ENCODE measurements at places on chromosomes 5 and 9. TPM values are rescaled to one million over a fixed set of nuclear protein-coding genes. Genes with fewer than 3 reads are reported as not detected.

Gene ANKRD31
- total RNA-seq = 0.65 TPM

Gene CDX1
- total RNA-seq = not detected

Gene TAF11L10
- not detected for total RNA-seq

Gene CER1
- total RNA-seq = not detected

Gene IL13
- total RNA-seq = 17.8 TPM

Gene PALM2AKAP2
- not detected for total RNA-seq

Gene TAF1L
- not detected for total RNA-seq

Gene STK10
- 91.2 TPM for total RNA-seq

Gene SLC25A2
- 0.21 TPM for total RNA-seq

Gene VLDLR
- 10.1 TPM for total RNA-seq

Gene LCN12
- total RNA-seq = 0.73 TPM

Gene TMEM232
- 1.1 TPM for total RNA-seq

Gene PCDHGB7
- total RNA-seq = not detected

Gene ANKRD55
- total RNA-seq = not detected

Gene INSL6
- total RNA-seq = not detected

Gene HSD17B3
- total RNA-seq = not detected

Gene SH3GL2
- total RNA-seq = not detected

Gene ZFP2
- total RNA-seq = 0.61 TPM

Gene SLC4A9
- not detected for total RNA-seq

Gene GABRA1
- not detected for total RNA-seq

Gene LCN9
- not detected for total RNA-seq

Gene FOXD4L6
- total RNA-seq = not detected

Gene CORO2A
- 6.0 TPM for total RNA-seq

Gene LHFPL2
- 0.27 TPM for total RNA-seq

Data from activated CD8-positive, alpha-beta memory T cell treated with anti-CD3 and anti-CD28 coated beads for 36 hours (primary cell).